Kidney glomerular epithelial cell (primary cell): ENCODE measurements at places on chromosomes 16 and 17.

- DNase-seq: no peak
Measured at GRCh38 chr17:4946312-4946976, 1.9 kb downstream of the PFN1 start.

- peak; percentile 20 for DNase-seq
Measured at GRCh38 chr17:7862692-7863437, 5.1 kb downstream of the CYB5D1 start.

GRCh38 chr17:14297161-14297851 lies 3.6 kb upstream of the HS3ST3B1 start:
- no peak for DNase-seq

GRCh38 chr16:73546341-73546845 lies 498.5 kb upstream of the ZFHX3 start:
- no peak for DNase-seq

DNA sequence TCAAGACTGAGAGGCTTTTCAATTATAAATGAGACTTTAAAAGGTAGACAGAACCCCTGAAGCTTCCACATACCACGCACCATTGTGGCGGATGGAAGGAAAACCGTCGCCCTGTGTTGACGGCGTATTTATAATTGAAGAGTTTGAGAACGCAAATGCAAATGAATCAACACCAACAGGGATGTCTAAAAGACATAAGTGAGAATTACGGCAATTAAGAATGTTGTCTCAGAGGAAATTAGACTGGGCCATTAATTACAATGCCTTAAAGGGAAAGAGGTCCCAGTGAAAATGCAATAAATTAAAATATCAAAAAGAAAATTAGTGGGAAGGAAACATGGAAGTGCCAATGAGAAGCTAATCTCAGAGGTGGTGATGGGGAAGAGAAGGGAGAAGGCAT lies 148.5 kb upstream of the XYLT1 start:
- no peak for DNase-seq

- no peak for DNase-seq
Measured at GRCh38 chr16:15553313-15554088, 89.5 kb downstream of the MARF1 start.

DNA sequence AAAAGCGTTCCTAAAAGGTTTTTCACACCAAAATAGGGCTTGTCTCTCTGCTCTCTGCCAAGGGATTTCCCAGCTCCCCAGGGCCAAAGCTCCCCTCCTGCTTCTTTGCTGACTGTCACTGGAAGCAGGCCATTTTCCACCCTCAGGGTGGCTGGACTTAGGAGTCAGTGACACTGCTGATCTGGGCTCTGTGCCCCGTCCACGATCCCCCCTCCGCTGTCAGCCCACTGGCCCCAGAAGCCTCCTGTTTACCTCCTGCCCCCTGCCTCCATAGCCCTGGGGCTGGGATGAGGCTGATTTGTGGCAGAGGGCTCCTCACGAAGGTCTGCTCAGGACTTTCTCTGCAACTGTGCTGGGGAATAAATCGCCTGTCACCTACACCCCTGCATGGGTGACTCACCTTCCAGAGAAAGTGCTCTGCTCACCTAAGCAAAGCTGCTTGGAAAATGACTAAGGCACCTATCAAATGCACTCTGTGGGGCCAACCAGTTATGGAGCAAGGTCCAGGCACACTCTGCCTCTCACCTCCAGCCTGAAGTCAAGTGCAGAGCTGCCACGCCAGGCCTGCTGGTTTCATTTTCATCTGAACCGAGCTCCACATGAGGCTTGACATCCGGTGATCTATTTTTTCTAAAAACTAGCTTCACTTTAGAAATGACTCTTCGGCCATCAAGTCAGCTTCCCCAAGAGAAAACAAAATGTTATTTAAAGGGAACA lies 4.9 kb downstream of the MAP3K14 start:
- DNase-seq: peak; percentile 82

DNA sequence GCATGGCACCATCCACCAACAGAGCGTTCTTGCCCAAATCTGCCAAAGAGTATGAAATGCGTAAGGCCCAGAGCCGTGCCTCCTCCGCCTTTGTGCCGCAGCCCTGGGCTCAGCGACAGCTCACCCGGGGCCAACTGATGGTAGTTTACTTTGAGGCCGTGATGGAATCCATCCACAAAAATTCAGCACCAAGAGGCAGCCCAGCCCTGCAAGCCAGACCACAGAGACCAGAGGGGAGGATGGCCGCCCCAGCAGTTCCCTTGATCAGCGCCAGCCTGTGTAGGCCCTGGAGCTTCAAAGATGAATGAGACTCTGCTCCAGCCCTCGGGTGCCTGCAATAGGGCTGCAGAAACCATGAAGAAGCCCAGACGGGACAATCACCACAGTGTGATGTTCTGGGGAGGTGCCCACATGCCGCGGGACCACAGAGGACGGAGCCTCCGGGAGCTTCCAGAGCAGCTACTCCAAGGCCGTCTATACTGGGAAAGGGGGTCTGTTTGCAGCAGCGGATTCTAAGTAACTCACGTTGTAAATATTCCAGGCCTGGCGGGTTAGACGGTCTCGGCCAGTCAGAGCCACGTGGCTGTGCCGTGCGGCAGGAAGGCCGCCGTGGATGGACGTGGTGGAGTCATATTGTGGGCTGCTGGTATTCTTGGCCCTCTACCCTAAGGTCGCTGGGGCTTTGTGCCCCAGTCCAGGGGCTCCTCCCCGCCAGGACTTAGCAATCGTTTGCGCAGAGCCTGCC lies 80.3 kb downstream of the RBFOX3 start:
- DNase-seq: no peak

DNA sequence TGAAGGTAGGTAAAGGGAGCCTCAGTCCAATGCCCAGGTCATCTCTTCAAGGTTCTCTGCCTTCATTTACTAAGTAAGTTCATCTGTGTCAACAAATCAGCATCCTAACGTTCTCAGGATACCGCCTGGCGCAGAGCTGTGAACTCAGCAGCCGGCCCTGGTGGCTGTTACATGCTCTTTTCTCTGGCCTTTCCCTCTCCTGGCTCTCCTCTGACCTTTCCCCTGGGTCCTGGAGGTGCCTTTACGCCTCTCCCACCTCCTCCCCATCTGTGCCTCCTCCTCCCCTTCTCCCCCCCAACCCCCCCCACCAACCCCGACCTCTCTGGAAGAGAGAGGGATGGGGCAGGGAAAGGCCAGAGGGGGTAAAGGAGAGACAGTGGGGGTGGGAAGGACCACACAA lies 19.5 kb downstream of the COTL1 start:
- DNase-seq: no peak
